ENCODE measurements at places on chromosomes 5 and 9.

- no peak for DNase-seq
These were observed 197.0 kb downstream of the TAF11L14 start for GRCh38 chr5:17831279-17831678.

GRCh38 chr5:35127006-35127405, 79.3 kb upstream of the AGXT2 start:
- DNase-seq = no peak

- DNase-seq = no peak
These were observed 601.1 kb downstream of the TLR4 start for GRCh38 chr9:118305331-118305730.

GRCh38 chr9:108809269-108809668, 46.5 kb downstream of the ACTL7B start:
- no peak for DNase-seq

DNA sequence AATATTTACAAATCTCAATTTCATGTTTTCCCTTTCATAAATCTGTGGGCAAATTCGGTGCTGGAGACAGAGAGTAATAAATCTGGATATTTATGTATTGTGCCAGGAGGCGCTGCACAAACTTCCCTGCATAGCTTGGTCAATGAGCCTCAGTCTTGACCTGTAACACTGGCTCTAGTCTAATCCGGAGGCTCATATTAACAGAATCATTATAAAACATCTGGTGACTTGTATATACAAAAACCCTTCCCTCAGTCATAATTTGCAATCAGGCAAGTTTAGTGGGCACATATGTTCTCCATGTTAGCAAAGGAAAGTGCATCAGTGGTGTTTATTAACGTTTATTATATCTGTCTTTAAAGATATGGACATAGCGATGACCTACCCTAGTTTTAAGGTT, 104.0 kb upstream of the BNC2 start:
- DNase-seq = no peak

DNA sequence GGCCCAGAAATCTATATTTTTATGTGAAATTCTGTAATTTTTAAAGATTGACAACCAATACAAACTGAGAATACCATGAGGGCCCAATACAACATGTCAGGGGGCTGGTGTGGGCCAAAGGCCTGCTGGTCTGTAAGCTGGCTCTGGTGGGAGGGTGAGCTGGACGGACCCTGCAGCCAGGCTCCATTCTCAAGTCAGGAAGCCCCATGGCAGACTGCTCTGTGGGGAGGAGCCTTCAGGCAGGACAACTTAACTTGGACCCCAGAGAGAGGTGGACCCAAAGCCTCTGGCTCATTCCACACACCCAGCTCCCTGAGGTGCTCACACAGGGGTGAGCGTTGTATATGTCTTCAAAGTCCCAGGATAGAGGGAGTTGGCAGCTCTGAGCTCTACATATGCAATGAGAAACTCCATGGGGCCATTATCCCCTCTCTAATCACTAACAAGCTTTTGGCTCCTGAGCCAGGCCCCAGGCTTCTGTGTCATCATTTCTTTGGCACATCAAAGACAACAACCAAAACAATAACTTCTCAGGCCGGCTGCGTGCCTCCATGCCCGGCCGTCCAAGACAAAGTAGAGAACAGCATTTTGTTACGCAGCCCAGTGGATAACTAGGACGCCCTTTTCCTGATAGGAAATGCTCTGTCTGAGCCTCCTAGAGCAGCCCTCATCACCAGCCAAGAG, 6.4 kb downstream of the SEPTIN8 start:
- DNase-seq = no peak

DNA sequence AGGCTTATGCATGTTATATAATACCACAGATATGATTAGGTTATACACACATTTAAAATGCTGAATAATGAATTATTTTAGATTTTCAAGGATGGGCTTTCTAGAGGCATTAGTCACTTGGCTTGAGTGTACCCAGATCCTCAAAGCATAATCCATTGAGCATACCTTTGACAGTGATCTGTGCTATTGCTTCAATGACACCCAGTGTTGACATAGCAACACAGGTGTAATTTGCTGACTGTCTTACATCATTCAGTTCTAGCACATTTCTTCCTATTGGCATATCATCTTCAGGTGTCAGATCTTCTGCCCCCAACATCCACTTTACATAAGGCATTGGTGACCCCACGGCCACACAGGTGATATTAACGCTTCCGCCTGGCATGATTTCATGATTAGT, 721.5 kb upstream of the DMAC1 start:
- DNase-seq = no peak

- no peak for DNase-seq
These were observed at the start of gene EGFL7 for GRCh38 chr9:136662656-136663581. TSS of gene EGFL7 (plus strand) at chr9:136662916. CDS start at chr9:136668283, 5,367 bp downstream.

- no peak for DNase-seq
These were observed 1084.2 kb upstream of the COX7C start for GRCh38 chr5:85533341-85534047.

DNA sequence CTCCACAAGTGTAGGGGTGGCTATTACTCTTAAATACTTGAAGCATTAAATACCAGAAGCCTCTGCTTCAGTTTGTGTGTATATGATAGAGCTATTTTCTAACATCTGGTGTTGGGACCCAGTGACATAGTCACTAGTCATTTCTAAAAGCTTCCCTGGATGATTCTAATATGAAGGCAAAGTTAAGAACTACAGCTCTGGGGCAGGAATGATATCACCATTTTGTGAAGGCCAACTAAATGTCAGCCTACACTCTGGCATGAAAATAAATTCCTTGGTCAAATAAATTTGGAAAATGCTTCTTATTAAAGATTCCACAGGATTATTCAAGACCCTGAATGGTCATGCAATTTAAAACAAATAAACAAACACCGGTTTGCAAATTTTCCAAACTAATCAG, 197.7 kb downstream of the PLK2 start:
- no peak for DNase-seq

- no peak for DNase-seq
These were observed 6.6 kb downstream of the NINJ1 start for GRCh38 chr9:93127395-93127911.

GRCh38 chr5:138527170-138527569, 15.9 kb downstream of the ETF1 start:
- DNase-seq = no peak

- DNase-seq = peak; percentile 17
These were observed 33.2 kb downstream of the SLC22A4 start for GRCh38 chr5:132327252-132327955.

- no peak for DNase-seq
These were observed 57.3 kb downstream of the DAPK1 start for GRCh38 chr9:87554976-87555375.

Measured in hindlimb muscle (tissue), 1 donor.